ENCODE measurements at places on chromosomes 2 and 18.

- no peak for DNase-seq
Observed at GRCh38 chr2:137828624-137829023, 135.6 kb upstream of the HNMT start.

DNA sequence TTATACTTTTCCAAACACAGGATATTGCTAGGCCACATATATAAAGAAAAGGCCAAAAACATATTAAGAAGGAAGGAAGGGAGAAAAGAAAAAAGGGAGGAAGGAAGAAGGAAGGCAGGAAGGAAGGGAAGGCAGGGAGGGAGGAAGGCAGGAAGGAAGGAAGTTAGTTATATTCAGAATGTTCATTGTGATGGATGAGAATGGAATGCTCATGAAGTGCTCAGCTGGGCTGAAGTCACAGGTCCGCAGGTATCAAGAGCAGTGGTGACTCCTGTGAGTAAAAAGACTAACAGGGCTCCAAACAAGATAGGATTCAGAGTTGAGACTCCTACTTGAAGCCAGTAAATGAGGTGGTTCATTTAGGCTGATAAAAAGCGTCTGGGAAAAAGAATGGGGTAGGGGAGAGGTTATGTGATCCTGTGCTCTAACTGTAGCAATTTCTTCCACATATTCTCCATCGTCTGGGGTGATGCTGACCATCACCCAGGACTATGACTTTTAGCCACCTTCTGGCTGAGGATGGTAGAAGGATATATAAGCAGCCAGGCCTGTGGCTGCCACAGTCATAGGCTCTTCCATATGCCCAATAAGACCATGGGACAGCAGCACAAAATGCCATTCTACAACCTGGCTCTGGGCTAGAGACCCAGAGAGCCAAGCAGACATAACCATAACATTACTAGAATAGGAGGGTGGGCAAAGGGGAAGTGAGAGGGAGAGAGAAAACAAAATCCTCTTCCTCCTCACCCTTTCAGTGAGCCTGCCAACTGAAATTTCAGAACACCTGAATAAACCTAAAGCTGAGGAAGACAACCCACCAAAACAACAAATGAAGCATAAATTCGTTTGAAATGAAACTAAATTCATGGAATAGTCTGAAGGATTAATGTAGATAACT is 173.2 kb downstream of the MYO3B start:
- no peak for DNase-seq

DNA sequence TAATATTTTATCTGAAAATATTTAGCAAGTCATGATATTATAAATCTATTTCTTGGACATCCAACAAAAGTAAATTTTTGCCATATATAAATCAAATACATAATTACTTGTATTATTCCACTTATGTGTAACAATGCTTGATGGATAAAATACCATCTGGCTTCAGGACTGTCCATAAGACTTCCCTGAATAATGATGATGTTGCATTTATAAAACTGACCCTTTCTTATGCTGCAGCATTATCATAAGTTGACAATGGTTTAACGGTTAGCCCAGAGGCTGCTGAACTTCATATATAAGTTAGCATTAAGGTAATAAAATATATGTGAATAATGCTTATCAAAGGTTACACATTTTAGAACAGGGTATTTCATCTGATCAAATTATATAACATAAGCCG is 95.4 kb downstream of the CDH2 start:
- no peak for DNase-seq

- no peak for DNase-seq
Observed at GRCh38 chr2:228059735-228060134, 121.8 kb downstream of the SPHKAP start.

- no peak for DNase-seq
Observed at GRCh38 chr2:158346032-158346431, 110.5 kb downstream of the CCDC148 start.

DNA sequence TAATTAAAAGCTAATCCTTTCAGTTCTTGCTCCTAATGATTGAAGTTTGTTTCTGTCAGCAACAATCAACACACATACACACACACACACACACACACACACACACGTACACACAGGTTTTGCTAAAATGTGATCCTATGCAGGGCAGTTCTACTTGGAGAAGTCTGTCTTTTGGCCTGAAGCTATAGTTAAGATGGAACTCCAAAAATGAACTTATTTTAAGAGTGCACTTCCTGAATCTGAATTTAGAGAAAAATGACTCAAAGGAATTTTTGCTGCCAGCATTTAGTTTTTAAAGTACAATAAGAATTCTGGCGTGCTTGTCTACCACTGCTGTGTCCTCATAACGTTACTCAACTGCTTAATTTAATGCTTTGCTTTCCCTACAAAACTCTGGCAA is 6.6 kb downstream of the GALNT5 start:
- peak; percentile 59 for DNase-seq

DNA sequence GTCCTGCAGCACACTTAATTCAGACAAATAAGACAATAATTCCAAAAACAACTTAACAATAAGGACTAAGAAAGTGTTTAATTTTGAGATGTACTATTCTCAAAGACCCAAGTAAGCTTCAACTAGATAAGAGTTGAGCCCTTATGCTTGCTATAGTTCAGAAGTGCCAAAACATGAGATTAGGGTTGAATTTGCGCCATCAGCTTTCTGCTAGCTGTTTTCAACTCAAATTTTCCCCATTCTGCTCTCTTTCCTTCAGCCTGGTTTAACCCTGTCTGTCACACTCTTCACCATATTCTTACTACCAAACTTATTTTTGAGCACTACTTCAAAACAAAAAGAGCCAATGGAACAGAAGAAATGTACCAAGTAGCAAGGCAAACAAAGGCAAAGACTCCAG is 4.1 kb downstream of the NFE2L2 start:
- DNase-seq = no peak

DNA sequence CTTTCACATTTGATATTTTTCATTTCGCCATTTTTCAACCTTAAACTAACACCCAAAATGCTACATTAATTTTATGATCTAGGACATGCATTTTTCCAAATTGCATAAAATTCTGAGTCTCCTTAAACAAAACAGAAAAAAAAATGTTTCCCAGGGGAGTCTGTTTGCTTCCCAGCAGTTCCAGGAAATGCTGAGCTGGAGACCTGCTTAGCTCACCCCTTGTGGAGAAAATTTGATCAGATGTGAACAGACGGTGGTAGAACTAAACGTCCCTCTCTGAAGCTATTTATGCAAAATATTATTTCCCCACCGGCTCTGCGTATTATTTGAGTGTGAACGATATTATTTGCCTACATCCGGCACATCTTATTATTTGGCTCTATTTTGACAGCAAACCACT is 74.9 kb upstream of the AGAP1 start:
- no peak for DNase-seq

DNA sequence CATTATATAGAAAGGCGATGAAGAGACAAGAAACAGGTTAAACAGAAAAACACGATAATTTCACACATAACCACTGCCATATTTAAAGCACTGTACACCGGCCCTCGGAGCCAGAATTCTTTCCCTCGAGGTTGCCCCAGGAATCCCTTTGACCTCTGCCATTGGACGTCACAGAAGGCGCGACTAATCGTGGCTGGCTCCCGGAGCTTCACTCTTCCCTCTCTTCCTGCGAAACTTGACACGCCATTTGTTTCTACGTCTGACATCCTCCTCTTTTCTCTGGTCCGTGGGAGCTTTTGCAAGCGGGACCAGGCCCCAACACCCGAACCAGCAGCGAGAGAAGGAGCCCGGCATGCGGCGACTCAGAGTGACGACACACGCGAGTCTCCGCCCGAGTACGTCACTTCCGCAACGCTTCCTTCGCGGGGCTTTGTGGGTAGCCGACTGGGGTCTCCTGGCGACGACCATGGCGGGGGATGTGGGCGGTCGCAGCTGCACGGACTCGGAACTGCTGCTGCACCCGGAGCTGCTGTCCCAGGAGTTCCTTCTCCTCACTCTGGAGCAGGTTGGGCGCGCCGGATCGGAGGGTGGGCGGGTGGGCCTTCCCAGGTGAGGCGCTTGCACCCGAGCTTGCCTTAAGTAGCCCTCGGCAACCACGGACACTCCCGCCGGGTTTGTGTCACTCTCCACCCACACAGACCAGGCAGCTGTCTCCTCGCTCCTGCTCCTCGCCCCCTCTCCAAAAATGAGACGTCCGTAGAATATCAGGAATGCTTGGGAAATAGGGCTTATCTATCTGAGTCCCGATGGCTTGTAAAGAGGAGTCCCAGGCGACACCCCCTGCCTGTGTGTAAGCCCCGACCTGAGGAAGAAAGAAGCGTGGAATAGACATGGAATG is at the start of gene C2orf49:
Gene C2orf49, plus strand, starts transcription at position 419 of the 898 bp plus-strand sequence. Its CDS starts 48 bp downstream, at position 467.
- DNase-seq = peak; percentile 82

DNA sequence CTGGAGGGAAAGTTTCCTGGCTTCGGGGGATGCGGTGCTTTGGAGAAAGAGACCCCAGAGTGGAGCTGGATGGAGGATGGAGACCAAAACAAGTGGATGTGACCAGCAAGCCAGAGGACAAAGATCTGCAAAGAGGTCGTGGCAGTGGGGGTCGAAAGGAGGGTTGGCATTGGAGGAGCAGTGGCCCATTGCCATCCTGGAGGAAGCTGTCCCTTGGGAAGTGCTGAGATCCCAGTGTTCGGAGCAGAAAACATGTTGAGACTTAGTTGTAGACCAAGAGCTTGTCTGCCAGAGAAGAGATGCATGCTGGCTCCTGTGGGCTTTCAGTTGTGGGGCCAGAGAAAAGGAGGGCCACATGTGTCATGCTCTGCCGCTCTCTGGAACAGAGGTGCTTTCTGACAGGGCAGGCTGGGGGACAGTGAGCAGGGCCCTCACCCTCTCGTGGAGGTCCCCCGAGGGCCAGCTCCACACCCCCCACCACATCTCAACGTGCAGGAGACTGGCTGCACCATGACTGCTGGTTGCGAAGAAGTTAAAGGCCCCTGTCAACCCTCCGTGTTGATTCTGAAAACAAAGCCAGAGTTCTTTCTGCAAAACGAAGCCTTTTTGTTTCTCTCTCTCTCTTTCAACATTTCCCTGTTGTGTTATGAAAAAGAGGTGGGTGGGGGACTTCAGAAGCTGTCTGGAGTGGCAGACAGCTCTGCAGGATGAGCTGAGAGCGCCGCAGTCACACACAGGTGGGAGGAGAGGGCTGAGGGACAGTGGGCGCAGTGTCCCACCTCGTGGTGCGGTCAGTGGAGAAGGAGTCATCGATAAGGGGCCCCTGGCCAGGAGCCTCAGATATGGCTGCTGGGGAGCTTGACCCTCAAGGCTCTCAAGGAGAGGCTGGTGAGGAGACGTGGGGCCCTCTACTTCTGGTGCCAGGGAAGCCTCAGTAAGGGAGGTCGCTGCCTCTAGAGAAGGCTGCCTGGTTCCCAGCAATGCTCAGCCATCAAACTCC is 77.6 kb upstream of the BCL2L11 start:
- DNase-seq = no peak

- no peak for DNase-seq
Observed at GRCh38 chr18:66630831-66631230, 26.9 kb upstream of the CDH19 start.

- peak; percentile 77 for DNase-seq
Observed at GRCh38 chr2:75199428-75200011, at the start of gene TACR1. TACR1 (minus strand) TSS chr2:75199520; CDS start chr2:75198934, 586 bp downstream.

DNA sequence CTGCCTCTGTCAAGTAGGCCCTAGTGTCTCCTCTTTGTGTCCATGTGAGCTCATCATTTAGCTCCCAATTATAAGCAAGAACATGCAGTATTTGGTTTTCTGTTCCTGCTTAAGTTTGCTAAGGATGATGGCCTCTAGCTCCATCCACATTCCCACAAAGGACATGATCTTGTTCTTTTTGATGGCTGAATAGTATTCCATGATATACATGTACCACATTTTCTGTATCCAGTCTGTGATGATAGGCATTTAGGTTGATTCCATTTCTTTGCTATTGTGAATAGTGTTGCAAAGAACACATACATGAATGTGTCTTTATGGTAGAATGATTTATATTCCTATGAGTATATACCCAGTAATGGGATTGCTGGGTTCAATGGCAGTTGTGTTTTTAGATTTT is 263.2 kb downstream of the PARD3B start:
- DNase-seq = no peak

DNA sequence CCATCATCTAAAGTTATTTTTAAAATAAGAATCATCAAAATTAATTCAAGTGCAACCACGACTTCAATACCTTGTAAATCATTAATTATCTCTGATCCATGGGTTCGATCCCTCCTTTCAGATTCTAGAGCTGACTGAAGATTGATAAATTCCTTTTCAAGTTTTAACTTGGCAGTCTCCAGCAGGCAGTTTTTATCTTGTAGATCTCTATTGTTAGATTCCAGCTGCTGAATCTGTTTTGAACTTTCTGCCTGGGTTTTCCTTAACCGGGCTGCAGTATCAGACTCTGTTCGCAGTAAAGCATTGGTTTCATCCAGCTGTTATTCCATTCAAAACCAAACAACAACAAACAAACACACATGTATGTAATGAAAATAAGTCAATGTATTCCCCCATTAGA is 59.5 kb downstream of the SLC66A3 start:
- no peak for DNase-seq

DNA sequence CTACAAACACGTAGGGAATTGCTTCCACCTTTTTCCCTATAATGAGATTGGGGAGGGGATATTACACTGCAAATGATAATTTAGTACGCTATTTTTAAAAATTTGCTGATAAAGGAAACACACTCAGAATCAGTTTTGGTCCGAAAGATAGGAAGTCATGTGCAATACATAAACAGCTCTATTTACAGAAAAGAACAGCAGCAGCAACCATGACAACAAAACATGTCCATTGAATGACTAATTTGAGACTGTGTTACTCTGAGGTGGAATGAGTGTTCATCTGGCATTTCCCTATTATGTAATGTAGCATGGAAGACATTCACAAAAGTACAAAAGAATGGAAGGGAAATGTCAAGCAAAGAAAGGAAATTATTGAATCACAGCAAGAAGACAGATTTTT is 337.2 kb downstream of the NBAS start:
- peak; percentile 86 for DNase-seq

DNA sequence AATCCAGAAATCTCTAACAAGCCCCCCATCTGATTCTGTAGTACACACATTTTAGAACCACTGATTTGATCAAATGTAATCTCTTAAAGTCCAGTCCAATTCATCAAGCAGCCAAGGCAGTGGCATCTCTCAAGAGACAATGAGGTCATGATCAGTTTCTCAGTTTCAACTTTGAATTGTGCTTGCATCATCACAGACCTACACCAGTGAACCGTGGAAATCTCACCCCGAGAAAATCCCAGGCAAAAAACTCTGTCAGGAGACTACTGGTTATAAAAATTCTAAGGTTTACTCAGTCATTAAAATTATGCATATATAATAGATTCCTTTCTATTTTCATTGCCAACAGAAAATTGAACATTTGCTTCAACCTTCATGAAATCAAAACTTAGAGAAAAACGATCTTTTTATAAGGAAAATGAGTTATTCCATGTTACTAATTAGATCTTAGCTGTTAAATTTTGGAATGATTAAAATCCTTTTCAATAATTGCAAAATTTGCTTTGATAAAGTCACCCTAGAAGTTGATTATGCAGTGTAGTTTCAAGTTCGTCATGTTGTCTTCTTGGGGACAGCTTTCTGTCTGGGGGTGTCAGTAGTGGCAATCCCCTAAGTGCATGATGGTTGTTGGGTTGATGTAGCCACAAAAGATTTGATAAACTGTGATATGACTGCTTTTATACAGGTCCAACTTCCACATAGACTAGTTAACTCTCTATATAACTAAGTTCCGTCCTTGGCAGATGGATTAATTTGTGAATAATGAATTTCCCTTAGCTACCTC is 235.0 kb downstream of the CAMKMT start:
- DNase-seq = no peak
